Mesothelial cell of epicardium (in vitro differentiated cells): ENCODE measurements at places on chromosomes 7 and 10.

DNA sequence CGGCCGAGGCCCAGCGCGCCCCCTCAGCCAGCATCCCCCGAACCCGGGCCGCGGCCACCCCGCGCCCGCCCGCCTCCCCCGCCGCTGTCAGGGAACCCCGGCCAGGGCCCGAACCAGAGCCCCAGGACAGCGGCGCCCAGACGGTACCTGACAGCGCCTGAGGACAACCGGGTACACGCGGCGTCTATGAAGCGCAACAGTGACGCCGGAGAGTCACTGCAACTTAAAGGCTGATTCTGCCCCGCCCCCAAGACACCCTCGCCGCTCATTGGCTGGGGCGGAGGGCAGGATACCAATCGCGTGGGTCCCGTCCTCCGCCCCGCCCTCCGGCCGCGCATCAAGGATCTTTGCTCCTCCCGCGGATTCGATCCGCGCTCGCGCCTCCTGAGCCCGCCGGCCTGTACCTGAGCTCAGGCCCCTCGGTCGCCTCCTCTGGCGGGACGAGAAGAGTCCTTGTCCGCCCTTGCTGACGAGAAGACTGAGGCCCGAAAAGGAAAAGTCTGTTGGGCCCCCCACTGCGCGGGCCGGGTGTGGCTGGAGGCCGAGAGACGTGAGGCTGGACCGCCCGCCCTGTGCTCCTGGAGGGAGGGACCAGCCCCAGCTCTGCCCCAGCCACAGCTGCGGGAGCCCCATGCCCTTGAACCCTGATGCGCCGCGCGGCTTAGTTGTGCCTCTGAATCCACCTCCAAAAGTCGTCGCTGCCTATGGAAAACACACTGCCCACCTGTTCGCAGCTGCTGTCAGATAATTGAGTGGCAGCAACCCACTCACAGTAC lies at the start of gene OAT:
Gene OAT, minus strand, starts transcription at position 198 of the 776 bp plus-strand sequence. CDS start 6,752 bp downstream, outside the sequence.
- H3K27ac ChIP-seq, result peak within 1 kb of the TSS; percentile 75
- H3K27me3 ChIP-seq, result peaks cover 12% of the 10 kb centered on the region
- peak within 1 kb of the TSS; percentile 85 for H3K4me3 ChIP-seq
- no peaks in the 10 kb centered on the region for H3K36me3 ChIP-seq

- peak overlapping the region; percentile 61 for H3K4me3 ChIP-seq
- H3K4me1 ChIP-seq, result peaks cover 13% of the 10 kb centered on the region
- peak; percentile 50 for DNase-seq
- H3K27me3 ChIP-seq, result peaks cover 45% of the 10 kb centered on the region
- no peaks in the 10 kb centered on the region for H3K36me3 ChIP-seq
- H3K27ac ChIP-seq, result no peak overlapping the region
These were observed 57.4 kb downstream of the ADRB1 start for GRCh38 chr10:114100848-114101741.

DNA sequence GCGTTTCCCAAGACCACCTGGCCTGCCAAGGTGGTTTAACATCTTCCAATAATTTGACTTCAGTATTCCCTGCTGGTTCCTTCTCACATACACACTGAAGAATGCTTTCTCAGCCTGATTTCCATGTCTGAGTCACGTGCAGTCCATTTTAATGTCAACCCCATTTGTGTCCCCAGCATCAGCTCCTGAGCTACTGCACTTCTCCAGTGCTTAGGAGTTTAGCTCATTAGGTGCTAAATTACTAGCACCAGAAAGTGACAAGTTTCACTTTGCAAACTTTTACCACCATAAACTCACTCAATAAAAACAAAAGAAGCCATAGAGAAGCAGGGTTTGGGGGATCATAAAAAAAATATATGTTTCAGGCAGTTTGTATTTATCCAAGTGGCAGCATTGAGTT lies 279.3 kb upstream of the SORCS1 start:
- no peaks in the 10 kb centered on the region for H3K36me3 ChIP-seq
- no peak overlapping the region for H3K27ac ChIP-seq
- no peaks in the 10 kb centered on the region for H3K4me1 ChIP-seq
- no peak overlapping the region for H3K4me3 ChIP-seq

DNA sequence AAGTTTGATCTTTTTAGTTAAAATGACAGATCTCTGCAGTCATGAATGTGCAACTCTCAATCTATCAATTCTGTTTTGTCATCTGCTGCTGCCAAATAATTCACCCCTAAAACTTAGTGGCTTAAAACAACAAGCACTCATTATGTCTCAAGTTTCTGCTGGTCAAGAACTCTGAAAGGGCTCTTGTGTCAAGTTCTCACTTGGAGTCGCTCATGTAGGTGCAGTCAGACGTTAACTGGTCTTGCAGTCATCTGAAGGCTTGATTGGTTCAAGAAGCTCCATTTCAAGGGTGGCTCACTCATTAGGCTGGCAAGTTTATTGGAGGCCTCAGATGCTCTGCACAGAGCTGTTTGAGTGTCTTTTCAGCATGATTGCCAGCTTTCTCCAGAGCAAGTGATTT lies 28.5 kb upstream of the LRRC72 start:
- no peak overlapping the region for H3K4me3 ChIP-seq
- DNase-seq, result no peak
- H3K27ac ChIP-seq, result no peak overlapping the region
- no peaks in the 10 kb centered on the region for H3K36me3 ChIP-seq

DNA sequence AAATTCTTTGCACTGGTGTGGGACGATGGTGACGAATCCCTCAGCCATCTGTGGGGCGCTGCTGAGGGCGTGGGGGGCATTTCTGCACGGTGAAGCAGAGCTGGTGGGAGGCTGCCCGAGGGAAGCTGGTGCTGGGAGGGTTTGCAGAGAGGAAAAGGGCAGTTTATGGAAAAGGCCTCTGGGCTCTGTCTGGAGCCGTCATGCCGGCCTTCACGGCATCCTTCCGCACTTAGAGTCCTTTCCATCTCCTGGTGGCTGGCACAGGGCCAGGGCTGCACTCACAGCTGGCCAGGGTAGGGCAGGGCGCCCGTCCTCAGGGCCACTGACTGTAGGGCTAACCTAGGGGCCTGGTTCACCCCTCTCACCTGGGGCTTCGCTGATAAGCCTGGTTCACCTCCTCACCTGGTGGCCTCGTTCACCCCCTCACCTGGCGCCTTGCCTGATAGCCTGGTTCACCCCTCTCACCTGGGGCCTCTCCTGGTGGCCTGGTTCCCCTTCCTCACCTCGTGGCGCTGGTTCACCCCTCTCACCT lies 598 bp upstream of the AMZ1 start:
- H3K4me1 ChIP-seq, result peaks cover 7% of the 10 kb centered on the region
- H3K27ac ChIP-seq, result no peak overlapping the region
- H3K36me3 ChIP-seq, result no peaks in the 10 kb centered on the region
- no peak for DNase-seq
- peaks cover 60% of the 10 kb centered on the region for H3K27me3 ChIP-seq

DNA sequence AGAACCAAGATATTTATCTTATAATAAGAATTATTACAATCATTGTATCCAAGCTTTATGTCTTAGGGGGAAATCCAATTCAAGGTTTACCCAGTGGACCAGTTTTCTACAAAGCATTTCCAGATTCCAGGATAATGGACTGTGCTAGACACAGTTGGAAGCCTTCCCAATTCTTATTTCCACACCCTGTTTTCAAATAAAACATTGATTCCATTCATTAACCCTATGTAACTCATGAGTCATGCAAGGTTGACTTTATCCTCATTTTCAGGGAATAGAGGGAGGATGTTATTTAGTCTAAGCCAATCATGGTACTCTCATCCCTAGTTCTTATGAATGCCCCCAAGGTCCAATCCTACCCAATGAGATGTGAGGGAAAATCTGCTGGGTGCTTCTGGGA lies 145.7 kb downstream of the RNLS start:
- H3K36me3 ChIP-seq, result peaks cover 2% of the 10 kb centered on the region
- H3K4me3 ChIP-seq, result no peak overlapping the region
- H3K27ac ChIP-seq, result no peak overlapping the region
- no peaks in the 10 kb centered on the region for H3K27me3 ChIP-seq
- DNase-seq, result no peak
- H3K4me1 ChIP-seq, result peaks cover 18% of the 10 kb centered on the region

DNA sequence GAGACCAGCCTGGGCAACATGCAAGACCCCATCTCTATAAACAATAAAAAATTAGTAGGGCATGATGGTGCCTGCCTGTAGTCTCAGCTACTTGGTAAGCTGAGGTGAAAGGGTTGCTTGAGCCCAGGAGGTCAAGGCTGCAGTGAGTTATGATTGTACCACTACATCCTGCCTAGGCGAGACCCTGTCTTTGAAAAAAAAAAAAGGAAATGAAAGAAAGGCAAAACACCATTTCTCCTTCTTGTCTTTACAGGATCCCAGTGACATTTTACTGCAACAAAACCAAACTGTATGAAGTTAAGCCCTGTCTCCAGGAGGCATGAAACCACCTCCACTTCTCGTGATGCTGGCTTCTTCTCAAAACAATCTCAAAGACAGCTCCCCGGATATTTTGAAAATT lies 29.9 kb upstream of the PBLD start:
- H3K36me3 ChIP-seq, result peaks cover 23% of the 10 kb centered on the region
- no peaks in the 10 kb centered on the region for H3K27me3 ChIP-seq
- no peaks in the 10 kb centered on the region for H3K4me1 ChIP-seq
- DNase-seq, result no peak

DNA sequence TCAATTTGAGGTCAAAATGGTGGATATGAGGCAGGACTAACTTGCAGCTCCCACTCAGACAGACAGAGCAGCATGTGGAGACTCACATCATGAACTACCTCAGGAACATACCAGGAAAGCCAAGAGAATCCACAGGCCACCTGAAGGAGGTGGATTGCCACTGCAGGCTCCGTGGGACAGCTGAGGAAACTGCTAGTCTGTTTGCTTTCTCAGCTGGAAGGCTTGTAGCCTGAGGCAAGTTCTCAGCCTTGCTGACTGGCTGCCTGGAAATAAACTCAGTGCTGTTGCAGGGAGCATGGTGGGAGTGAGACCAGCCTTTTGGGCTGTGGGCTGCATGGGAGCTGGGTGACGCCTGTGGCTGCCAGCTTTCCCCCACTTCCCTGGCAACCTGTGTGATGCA lies 202.9 kb downstream of the ZNF248 start:
- DNase-seq, result no peak
- no peak overlapping the region for H3K27ac ChIP-seq
- no peak overlapping the region for H3K4me3 ChIP-seq
- H3K36me3 ChIP-seq, result no peaks in the 10 kb centered on the region

DNA sequence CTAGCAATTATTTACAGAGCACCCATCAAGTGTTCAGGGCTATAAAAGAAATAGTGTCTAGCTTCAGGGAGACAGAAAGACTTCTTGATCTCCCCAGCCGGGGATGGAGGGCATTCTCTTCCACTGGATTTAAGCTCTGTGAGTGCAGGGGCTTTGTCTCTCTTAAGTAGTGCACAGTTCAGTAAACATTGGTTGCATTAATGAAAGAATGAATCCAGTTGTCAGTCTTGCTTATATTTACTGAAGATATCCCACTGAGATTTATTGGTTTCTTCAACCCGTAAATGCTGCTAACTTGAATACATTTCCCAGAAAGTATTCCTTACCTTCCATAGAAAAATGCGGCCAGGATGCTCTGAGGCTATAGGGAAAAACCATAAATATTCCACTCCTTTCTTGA lies 41.9 kb downstream of the AUTS2 start:
- H3K4me1 ChIP-seq, result peaks cover 25% of the 10 kb centered on the region
- no peaks in the 10 kb centered on the region for H3K36me3 ChIP-seq
- no peak overlapping the region for H3K27ac ChIP-seq
- no peaks in the 10 kb centered on the region for H3K27me3 ChIP-seq
- no peak for DNase-seq
- no peak overlapping the region for H3K4me3 ChIP-seq

DNA sequence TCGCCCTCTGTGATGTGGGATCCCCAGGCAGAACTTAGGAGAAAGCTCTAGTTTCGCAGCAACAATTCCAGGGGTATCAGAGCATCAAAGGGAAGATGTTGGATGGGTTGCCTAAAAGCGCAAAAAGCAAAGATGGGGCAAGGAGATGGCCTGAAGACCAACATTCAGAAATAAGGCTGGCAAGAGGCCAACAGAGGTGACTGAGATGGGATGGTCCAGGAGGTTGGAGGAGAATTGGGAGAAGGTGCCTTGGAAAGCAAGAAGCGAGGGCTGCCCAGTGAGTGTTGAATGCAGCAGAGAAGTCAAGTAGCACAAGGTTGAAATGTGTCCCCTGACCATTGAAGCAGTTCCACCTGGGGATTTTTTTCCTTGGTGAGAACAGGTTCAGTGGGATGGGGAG lies 38.4 kb upstream of the TMEM273 start:
- H3K27ac ChIP-seq, result no peak overlapping the region
- no peak for DNase-seq
- no peaks in the 10 kb centered on the region for H3K36me3 ChIP-seq
- no peak overlapping the region for H3K4me3 ChIP-seq
- no peaks in the 10 kb centered on the region for H3K4me1 ChIP-seq
- peaks cover 24% of the 10 kb centered on the region for H3K27me3 ChIP-seq

GRCh38 chr7:73345538-73345937 lies 17.6 kb downstream of the FKBP6 start:
- H3K27me3 ChIP-seq, result no peaks in the 10 kb centered on the region
- H3K36me3 ChIP-seq, result no peaks in the 10 kb centered on the region
- peaks cover 16% of the 10 kb centered on the region for H3K4me1 ChIP-seq
- DNase-seq, result no peak

DNA sequence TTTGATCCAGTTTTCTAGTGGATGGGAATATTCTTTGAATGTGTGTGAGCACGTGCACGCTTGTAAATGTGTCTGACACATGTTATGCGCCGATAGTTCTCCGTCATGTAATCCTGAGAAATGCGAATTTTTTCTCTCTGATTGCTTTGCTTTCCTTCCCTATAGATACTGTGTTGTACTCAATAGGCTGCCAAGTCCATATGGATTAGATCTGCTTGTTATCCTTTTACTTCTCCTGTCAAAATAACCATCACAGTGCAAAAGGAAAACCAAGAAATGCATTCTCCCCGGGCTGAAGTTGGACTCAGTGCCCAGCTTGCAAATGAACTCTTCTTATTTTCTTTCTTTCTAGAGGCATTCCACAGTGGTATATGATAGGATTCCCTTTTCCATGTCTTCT lies 131.9 kb downstream of the KIAA1217 start:
- peaks cover 12% of the 10 kb centered on the region for H3K36me3 ChIP-seq
- DNase-seq, result no peak
- H3K4me1 ChIP-seq, result peaks cover 53% of the 10 kb centered on the region
- H3K27ac ChIP-seq, result peak overlapping the region; percentile 89

- peaks cover 13% of the 10 kb centered on the region for H3K4me1 ChIP-seq
- DNase-seq, result no peak
- no peaks in the 10 kb centered on the region for H3K27me3 ChIP-seq
- peaks cover 16% of the 10 kb centered on the region for H3K36me3 ChIP-seq
- H3K4me3 ChIP-seq, result no peak overlapping the region
These were observed 12.7 kb upstream of the BTBD16 start for GRCh38 chr10:122258136-122259074.

GRCh38 chr10:43317422-43317821 lies 50.6 kb upstream of the RASGEF1A start:
- H3K4me1 ChIP-seq, result peaks cover 2% of the 10 kb centered on the region
- H3K4me3 ChIP-seq, result no peak overlapping the region
- H3K27ac ChIP-seq, result no peak overlapping the region
- H3K27me3 ChIP-seq, result peaks cover 23% of the 10 kb centered on the region
- DNase-seq, result no peak

DNA sequence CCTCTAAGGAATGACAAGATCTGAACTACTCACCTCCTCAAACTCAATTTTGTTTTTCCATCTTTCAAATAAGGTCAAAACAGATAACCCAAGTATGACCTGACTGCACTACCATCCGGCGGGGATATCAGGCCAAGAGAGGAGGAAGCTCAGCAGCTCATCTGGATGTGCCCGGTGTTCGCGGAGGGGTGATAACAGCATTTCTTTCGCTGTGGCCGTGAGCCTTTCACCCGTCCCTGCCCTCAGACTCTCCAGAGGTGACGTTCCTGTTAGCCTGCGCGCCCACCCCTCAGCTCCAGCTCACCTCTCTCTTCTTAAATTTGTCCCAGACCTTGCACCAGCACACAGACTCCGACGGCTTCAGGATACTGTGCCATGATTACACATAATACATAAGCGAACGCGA lies 526 bp downstream of the ZNF248 start:
- peaks cover 22% of the 10 kb centered on the region for H3K4me1 ChIP-seq
- H3K27ac ChIP-seq, result peak overlapping the region; percentile 94
- no peak for DNase-seq
- H3K27me3 ChIP-seq, result no peaks in the 10 kb centered on the region
- peaks cover 12% of the 10 kb centered on the region for H3K36me3 ChIP-seq
